ENCODE measurements at places on chromosomes 12 and 14.

GRCh38 chr14:58243790-58244555, 670 bp upstream of the PSMA3 start:
- DNase-seq, result peak; percentile 54

DNA sequence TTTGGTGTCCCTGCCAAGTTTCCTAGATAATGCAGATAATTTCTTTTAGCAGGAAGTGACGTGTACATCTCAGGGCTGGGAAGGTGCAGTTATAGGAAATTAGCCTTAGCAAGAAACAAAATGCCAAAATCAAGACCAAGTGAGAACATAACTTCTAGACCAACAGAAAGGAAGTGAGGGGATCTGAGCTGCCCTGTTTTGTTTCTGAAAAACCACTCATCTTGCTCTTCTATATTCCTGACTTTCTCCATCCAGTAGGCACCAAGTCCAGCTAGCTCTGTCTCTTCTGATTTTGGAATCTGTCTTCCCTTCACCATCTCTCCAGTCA, 23.9 kb upstream of the DUSP6 start:
- DNase-seq, result no peak

DNA sequence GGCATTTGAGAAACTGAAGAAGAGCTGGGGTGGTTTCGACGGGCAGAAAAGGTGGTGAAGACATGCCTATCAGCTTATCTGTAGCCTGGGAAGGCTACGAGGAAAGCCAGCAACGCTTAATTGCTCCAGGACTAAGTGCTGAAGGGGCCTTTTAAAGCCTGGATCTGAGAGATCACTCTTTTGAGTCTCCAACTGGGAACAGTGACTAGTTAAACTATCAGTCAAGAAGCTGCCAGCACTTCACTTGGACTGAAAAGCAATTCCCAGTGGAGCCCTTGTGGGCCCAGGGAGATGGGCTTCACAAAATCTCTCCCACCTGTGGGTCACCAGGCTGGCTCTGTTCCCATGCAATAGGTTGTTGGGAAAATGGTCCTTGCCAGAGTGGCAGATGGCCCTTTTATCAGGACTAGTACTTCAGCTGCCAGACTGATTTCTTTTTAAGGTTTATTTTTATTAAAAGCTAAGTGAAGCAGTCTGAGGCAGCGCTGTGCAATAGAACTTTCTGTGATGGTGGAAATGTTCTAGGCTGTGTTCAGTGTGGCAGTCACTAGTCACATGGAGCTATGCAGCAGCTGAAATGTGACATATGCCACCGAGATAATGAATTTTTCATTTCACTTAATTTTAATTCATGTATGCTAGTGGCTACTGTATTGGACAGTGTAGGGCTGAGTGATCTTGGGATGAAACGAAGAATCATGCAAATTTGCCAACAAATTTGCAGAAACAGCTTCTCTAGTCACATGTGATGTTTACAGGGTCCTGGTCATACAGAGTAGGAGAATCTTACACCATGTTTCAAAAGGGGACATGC, 276.8 kb downstream of the PCNX1 start:
- no peak for DNase-seq

- no peak for DNase-seq
These were observed at the start of gene IL31 for GRCh38 chr12:122174155-122174845. Gene IL31 (minus strand): TSS chr12:122174221. CDS start chr12:122174172, 49 bp downstream.

- peak; percentile 87 for DNase-seq
These were observed 487 bp downstream of the TINF2 start for GRCh38 chr14:24241829-24242443.

GRCh38 chr14:39395555-39396254, 36.5 kb downstream of the FBXO33 start:
- DNase-seq, result no peak

DNA sequence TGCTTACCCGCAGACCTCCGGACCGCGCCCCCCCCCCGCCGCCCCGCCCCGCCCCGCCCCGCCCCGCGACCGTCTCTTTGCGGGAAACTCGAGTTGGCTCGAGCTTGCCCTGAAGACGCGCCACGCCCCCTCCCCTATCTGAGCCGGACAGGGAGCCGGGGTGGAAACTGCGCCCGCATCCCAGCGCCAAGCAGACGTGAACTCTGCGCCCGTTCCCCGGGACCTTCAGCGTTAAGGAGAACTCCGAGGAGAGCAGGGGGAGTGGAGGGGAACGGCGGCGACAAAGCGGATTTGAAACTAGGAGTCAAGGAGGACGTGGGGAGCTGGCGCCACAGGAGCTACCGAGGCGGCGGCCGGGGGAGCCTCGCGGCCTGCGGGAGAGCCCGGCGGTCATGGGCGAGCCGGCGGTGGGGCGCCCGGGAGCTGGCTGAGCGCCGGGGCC, at the start of gene KCNK13:
KCNK13 (plus strand) TSS at position 310 of the 442 bp plus-strand sequence. CDS start 212 bp downstream, outside the sequence.
- DNase-seq, result peak; percentile 50

GRCh38 chr14:23447361-23448350, 12.2 kb upstream of the MYH7 start:
- peak; percentile 1 for DNase-seq

DNA sequence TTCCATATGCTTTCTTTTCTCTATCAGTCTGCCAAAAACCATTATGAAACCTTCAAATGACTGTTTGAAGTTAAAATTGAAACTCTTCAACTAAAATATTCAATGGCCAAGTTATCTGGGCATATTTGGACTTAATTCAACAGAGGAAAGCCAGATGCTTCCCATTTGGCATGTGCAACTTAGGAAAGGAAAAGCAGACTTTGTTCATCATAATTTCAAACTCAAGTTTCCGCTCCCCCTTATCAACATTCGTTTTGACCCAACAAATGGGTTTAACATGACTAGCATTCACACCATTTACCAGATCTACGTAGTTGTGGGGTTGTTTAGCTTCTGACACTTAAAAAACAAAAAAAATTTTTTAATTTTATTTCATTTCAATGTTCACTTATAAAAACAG, 75.7 kb downstream of the PLEKHG7 start:
- no peak for DNase-seq

- peak; percentile 33 for DNase-seq
These were observed 164.0 kb upstream of the PZP start for GRCh38 chr12:9372202-9372601.

DNA sequence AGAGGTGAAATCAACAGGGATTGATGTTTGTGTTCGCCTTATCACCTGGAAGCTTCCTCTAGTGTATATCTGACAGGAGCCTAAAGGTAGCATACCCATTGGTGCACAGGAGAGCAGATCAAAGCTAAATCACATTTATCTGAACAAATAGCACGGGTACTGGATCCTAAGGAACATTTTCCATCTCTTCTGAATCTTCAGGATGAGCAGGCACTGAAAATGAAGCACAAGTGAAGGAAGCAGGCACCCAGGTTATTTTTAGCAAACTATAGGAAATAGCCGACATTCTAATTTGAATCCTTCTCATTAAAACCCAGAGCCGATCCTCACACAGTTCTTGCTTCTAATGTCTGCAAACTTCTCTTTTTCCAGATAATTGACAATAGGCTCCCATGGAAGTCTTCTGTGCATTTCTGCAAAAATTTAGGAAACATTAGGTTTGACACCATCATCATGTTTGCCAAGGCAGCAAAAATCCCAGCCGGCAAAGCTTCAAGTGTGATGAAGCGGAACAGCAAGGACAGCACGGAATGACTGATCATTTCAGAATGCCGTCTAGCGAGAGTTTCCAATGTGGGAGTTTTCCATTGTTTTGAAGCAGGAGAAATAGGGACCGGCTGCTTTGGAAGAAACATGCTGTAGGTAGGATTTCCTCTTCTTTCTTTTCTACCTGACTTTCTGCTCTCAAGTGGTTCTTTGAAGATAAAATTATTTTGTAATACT, 24.3 kb upstream of the RGS6 start:
- no peak for DNase-seq

DNA sequence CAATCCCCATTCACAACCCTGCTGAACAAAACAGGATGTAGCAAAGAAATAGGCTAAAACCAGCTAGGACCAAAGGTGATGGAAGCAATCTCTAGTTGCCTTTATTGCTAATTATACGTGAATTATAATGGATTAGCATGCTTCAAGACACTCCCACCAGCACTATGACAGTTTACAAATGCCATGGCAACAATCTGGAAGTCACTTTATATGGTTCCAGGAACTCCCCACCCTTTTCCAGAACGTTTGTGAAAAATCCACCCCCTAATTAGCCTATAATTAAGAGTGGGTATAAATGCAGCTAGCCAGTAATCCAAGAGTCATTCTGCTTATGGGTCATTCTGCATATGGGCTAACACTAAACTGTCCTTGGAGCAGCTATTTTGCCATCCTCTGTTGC, 328.7 kb downstream of the FLRT2 start:
- DNase-seq, result no peak

GRCh38 chr14:89954070-89955021, at the start of gene EFCAB11:
Gene EFCAB11 (minus strand): TSS chr14:89954730. CDS start chr14:89954660, 70 bp downstream.
- DNase-seq, result peak; percentile 98

DNA sequence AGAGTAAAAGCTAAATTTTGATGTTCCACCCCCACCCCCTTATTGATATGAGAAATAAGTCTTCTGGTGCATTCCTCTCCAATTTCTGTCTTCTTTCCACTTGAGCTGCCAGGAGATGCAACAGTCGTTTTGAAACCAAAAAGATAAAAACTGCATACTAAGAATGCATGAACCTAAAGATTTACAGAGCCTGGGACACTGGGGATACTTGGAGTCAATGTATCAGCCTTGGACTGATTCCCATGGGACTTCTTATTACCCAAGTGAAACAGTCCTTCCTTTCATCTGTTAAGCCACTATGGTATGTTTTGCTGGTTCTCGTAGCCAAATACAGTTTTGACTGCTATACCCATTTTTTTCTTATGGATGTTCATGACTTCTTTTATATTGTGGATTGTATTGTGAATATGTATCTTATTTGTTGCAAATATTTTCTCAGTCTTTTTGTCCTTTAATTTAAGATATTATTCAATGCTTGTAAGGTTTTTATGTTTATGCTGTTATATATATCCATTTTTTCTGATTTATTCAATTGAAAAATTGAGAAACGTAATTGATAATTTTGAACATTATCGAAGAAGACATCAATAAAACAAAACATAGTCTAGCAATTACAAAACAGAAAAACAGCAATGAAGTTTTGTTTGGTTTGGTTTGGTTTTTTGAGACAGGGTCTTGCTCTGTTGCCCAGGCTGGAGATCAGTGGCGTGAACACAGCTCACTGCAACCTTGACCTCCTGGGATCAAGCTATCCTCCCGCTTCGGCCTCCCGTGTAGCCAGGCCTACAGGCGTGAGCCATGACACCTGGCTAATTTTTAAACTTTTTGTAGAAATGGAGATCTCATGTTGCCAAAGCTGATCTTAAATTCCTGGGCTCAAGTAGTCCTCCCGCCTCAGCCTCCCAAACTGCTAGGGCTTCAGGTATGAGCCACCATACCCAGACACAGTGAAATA, 85.4 kb upstream of the ETV6 start:
- no peak for DNase-seq

- peak; percentile 69 for DNase-seq
These were observed 20.5 kb downstream of the PSMC1 start for GRCh38 chr14:90276646-90277367.

DNA sequence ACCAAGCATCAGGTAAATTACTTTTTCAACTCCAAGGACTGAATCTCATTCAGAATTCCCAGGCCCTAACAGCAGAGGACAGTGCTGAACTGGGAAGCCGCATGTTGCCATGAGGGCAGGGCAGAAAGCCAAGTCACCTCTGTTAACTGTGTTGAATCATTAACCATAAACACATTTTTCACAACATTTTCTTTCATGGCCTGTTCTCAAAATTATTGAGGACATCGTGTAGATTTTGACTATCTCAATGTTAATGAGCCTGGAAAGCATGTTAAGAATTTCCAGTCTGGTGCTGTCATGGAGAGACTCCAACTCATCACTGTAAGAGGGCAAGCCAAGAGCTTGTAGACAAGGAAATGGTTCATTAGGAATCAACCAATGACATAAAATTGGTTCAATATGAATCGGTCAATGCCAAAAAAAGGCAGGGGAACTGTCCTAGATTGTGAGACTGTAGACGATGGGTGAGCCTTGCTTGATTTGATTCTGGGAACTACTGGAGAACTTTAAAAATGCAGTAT, 33.7 kb downstream of the CPM start:
- DNase-seq, result no peak

DNA sequence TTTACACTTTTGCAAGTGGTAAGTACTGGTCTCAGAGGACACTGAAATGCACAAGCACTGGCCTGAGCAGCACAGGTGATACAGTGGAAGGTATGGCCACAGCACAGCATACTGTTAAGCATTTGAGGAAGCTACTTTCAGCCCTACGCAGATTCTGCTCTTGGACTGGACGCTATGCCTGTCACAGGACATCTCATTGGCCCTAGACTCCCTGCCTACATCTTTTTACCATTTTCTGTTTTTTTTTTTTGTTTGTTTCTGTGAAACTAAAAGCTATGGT, 144.2 kb upstream of the ABCD2 start:
- no peak for DNase-seq

DNA sequence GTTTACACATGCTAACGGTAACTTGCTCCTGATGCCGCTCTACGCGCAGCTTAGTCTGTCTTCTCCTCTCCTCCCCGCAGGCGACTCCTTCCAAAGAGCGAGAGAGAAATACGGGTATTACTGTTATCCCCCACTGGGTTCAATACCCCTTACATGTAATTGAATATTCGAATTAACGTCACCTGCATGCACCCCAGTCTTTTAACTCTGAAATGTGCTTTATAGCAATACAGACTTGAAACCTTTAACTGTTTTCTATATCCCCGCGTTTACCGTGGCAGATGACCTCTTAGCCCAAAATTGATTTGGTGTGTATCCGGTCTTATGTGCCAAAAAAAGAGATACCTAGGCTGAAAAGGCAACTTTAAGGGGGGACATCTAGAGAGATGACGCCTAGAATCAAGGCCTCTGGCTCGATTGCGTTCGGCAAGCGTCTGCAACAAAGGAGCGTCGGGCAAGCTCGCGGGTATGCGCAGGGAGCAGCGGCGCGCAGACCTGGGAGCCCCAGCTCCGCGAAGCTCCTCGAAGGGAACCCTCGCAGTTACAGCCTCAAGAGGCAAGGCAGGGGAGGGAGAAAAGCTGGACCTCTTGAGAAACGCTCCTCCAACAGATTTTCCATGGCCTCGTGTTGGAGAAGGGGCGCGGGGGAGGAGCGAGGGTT, 6.8 kb upstream of the FOXG1 start:
- DNase-seq, result no peak

GRCh38 chr12:92144631-92145480, 790 bp downstream of the BTG1 start:
- no peak for DNase-seq

- DNase-seq, result peak; percentile 68
These were observed 51.3 kb downstream of the MARK3 start for GRCh38 chr14:103436533-103436932.

DNA sequence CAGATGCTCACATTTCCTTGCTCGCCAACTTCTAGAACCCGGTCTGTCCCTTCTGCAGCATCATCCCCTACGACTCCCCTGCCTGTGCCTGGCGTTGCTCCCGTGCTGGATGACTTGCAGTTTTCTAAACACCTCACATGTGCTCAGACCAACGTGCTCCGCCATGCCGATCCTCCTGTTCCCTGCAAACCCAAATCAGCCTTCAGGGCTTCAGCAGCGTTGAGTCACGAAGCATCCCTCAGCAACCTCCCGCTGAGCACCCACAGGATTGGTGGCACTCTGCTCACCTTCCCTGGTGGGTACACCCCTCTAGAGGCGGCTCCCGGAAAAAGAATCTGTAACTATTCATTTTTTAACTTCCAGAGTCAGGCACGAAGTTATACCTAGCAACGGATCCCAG, 2.8 kb upstream of the PIWIL1 start:
- no peak for DNase-seq
